ENCODE measurements at places on chromosomes 2 and 18. TPM values are rescaled to one million over a fixed set of nuclear protein-coding genes. Genes with fewer than 3 reads are reported as not detected.

C2orf74 gene
- total RNA-seq, result 13.3 TPM

MCM6 gene
- total RNA-seq, result 229 TPM

MLPH gene
- not detected for total RNA-seq

M1AP gene
- not detected for total RNA-seq

GRCh38 chr2:191489177-191489576, 188.8 kb upstream of the NABP1 start:
- no peaks in the 10 kb centered on the region for H3K27me3 ChIP-seq
- no peak overlapping the region for H3K27ac ChIP-seq
- H3K36me3 ChIP-seq, result no peaks in the 10 kb centered on the region
- H3K4me3 ChIP-seq, result no peak overlapping the region
- no peak for DNase-seq

DNA sequence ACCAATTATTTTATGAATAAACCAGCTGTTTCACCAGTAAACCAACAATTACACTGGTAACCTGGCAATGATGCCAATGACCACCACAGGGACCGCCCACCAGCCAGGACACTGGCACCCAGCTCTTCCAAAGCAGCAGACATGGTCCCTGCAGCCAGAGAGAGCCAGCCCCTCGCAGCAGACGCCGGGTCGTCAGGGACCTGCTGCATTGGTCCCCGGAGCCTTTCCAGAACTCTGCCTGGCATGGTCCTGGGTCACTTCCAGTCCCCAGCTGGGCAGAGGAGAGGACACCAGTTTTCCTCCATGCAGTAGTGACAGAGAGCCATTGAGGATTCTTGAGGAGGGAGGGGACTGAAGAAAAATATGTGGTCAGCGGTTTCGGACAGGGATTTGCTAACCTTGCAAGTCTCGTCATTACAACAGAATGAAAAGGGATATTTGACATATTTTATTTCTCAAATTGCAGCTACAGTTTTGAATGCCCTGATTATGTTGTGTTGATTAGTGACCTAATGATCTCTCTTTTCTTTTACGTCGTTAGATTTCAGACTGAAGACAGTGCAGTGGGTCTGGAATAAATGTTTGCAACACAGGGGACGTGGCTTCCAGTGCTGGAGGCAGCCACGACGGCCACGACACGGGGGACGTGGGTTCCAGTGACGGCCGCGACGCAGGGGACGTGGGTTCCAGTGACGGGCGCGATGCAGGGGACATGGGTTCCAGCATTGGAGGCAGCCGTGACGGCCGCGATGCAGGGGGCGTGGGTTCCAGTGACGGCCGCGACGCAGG, 154.5 kb downstream of the TPO start:
- no peaks in the 10 kb centered on the region for H3K27me3 ChIP-seq
- no peak overlapping the region for H3K27ac ChIP-seq
- no peak for DNase-seq
- H3K4me1 ChIP-seq, result peaks cover 13% of the 10 kb centered on the region
- no peaks in the 10 kb centered on the region for H3K36me3 ChIP-seq

- H3K36me3 ChIP-seq, result no peaks in the 10 kb centered on the region
- H3K4me3 ChIP-seq, result no peak overlapping the region
- H3K4me1 ChIP-seq, result no peaks in the 10 kb centered on the region
- DNase-seq, result no peak
- H3K27ac ChIP-seq, result no peak overlapping the region
- H3K27me3 ChIP-seq, result no peaks in the 10 kb centered on the region
Observed at GRCh38 chr2:212034841-212035585, 503.6 kb downstream of the ERBB4 start.

DNA sequence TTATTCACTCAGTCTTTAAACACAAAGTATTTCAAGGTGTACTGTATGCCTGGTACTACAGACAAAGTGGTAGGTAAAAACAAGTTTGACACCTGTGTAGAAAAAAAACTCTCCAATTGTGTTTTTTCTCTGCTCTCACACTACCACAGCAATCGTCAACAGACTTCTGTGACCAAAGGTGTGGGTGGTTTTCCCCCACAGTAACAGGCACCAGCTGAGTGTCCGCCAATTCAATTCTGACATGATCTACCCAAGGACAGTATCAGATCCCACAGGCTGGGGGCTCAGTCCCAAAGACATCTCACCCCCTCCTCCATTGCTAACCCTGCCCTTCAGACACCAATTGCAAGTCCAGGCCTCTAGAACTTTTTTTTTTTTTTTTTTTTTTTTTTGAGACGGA, 71.2 kb downstream of the CD226 start:
- DNase-seq, result no peak
- no peak overlapping the region for H3K4me3 ChIP-seq
- H3K36me3 ChIP-seq, result peaks cover 45% of the 10 kb centered on the region
- no peaks in the 10 kb centered on the region for H3K27me3 ChIP-seq

DNA sequence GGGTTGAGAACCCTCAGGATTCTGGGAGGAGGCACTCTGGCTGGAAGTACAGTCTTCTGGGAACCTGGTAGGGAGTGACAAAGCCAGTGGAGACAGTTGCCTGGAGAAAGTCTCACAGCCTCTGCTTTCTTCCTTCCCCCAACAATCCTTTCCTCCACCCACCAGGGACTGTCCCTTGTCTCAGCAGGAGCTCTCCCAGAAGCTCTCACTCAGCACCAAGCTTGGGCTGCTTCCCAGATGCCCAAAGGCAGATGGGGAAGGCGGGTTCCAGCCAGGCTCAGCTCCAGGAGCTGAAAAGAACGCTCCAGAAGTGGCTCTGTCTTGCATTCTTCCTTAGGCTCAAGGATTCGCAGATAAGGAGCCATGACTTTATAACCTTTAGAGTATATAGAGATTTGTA, 7.6 kb upstream of the NAGK start:
- H3K27ac ChIP-seq, result no peak overlapping the region
- no peaks in the 10 kb centered on the region for H3K27me3 ChIP-seq
- H3K36me3 ChIP-seq, result no peaks in the 10 kb centered on the region

DNA sequence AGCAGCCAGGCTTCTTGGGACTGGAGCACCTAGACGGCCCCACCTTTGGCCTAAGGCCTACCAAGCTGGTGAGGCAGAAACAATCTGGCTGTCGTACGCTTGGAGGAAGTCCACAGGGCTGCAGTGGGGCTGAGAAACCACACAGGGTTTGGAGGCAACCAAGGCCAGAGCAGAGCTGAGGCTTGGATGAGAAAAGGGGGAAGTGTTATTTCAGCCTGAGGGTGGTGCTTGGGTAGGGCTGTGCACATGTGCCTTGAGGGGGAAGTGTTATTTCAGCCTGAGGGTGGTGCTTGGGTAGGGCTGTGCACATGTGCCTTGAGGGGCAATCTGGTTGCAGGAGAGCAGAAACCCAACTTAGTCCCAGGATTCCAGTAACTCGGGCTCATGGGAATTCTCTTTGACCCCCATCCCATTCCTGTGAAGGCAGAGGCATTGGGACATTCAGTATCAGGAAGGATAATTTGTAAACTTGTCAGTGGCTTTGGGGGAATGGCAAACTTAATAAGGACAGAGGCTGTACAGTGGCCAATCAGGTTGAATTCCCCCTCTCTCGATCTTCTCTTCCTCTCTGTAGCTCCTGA, 971 bp upstream of the FBXO41 start:
- peaks cover 22% of the 10 kb centered on the region for H3K4me1 ChIP-seq
- H3K36me3 ChIP-seq, result peaks cover 17% of the 10 kb centered on the region
- DNase-seq, result peak; percentile 66
- peaks cover 3% of the 10 kb centered on the region for H3K27me3 ChIP-seq

DNA sequence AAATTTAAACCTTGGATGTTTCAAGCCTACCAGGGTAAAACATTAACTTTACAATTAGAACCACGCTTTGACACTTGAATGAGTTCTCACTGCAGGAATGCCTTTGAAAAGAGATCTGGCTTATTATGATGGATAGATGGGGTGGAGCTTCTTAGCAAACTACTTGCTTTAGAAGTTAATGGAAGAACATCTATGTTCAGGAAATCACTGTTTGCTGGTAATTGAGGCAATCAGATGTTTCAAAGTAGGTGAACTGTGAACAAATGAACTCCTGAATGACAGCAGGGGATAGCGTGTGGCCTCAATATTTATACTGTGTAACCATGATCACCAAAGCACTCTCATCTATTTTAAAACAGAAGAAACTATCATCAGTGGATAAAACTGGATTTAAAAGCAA, 383.6 kb downstream of the PIK3C3 start:
- H3K27me3 ChIP-seq, result no peaks in the 10 kb centered on the region
- no peak overlapping the region for H3K27ac ChIP-seq
- DNase-seq, result no peak
- H3K4me1 ChIP-seq, result no peaks in the 10 kb centered on the region
- H3K36me3 ChIP-seq, result no peaks in the 10 kb centered on the region

All from activated CD8-positive, alpha-beta T cell treated with anti-CD3 and anti-CD28 coated beads for 36 hours (primary cell).